ENCODE measurements at places on chromosomes 16 and 17.

- DNase-seq: no peak
Observed at GRCh38 chr16:24975428-24975889, 39.7 kb downstream of the ARHGAP17 start.

GRCh38 chr17:44502598-44503146 is 534 bp downstream of the GPATCH8 start:
- DNase-seq: no peak

DNA sequence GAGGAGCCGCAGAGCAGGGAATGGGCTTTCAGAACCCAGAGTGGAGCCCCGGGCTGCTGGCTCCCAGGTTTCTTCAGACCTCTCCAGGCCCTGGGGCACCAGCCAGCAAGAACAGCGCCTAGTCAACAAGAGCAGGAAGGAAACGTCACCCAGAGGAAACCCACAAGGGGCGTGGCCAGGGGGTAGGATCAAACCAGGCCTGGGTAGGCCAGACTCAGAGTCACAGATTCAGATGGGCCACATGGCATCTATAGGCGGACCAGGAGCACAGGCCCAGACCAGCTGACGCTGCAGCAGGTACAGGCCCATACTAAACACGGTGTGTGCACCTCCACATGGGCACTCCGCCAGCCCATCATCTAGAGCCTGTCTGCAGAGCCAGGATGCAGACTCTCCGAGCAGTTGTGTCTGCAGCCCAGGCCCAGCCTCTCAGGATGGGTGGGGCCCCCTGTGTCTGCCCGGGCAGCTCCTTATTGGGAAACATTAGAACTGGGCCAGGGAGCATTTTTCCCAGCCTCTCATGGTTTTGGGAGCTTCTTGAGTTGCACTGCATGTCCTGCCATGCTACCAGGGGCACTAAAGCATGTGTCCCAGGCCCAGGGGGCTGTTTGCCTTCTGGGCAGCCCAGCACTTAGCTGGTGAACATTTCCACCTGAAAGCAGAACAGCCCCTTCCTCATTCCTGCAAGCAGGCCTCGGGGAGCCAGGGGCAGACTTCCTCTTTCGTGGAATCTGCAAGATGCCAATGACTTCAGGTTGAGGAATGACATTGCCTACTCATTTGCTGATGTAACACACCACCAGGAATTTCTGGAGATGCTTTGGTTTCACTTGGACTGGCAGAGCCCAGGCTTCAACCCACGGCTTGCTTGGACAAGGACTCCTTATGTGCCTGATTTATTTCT is at the start of gene NLRP1:
NLRP1 (minus strand) TSS at position 127 of the 904 bp plus-strand sequence. CDS start 552 bp downstream, outside the sequence.
- DNase-seq: no peak

GRCh38 chr17:78048346-78049292 is 79.9 kb downstream of the TMC6 start:
- DNase-seq: peak; percentile 30

DNA sequence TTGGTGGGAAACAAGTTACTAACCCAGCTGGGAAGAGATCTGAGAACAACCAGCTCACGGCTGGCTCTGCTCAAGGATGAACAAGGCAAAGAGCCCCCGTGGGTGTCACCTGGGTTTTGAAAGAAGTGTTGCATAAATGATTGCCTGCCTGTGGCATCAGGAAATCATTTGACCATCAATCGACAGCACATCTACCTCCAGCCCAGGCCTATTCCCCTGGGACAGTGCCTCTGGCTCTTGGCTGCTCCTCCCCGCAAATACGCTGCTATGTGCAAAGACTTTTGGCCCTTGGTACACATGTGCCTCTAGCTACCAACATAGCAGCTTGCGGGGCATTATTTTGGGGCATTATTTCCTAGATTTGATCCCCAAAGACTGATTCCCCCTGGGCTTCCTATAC is 39.4 kb upstream of the SMPD3 start:
- DNase-seq: no peak

DNA sequence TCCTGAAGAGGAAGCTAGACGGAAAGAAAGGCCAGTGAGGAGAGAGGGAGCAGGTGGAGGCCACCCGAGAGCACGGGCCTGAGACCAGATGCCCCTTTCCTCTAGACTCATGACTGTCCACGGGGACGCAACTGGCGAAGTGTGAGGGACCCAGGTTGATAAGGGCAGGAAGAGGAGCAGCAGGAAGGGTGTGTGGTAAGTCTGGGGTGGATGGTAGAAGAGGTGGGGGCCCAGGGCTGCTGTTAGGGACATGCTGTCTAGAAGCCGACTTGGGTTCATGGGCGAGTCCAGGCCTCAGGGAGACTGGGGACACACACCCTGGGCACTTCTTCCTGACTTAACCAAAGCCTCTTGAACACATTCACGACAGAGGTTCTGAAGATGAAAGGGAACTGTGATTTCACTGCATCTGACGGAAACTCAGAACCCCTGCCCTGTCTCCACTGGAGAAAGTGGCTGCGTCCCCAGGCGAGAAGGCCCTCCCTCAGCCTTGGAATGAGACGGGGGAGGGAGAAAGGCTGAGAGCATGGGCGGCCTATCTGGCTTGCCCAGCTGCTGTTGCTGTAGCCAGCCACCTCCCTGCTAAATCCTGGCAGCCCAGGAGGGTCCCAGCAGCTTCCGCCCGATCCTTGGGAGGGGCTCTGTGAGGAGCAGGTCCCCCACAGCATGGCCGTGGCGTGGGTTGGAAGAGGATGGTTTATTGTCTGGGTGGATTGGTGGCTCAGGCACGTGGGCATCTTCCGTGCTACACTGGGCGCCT is 6.0 kb downstream of the HIC1 start:
- DNase-seq: no peak

DNA sequence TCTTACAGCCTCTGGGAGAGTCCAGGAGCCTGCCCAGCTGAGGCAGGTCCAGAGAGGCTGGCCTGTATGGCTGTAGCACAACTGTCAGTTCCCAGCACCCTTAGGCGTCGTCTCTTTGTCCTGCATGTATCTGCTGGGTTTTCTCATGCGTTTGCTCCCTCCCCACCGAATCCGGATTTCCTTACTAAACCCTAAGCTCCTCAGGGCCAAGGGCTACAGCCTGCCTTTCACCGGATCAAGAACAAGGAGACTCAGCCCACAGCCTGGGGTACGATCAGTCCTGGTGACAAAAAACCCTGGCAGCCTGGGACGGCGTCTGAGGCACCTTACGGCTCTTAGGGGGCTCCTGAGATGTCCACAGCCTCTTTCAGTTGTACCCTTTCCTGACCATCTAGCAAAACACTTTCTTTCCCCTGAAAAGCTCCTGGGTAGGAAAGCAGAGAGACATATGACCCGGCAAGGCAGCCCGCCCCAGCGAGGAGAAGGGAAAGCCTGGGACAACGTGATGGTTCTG is 12.2 kb downstream of the HIC1 start:
- no peak for DNase-seq

GRCh38 chr16:77613095-77613494 is 109.2 kb upstream of the NUDT7 start:
- no peak for DNase-seq

GRCh38 chr16:85162478-85163277 is 50.4 kb upstream of the CIBAR2 start:
- DNase-seq: no peak

DNA sequence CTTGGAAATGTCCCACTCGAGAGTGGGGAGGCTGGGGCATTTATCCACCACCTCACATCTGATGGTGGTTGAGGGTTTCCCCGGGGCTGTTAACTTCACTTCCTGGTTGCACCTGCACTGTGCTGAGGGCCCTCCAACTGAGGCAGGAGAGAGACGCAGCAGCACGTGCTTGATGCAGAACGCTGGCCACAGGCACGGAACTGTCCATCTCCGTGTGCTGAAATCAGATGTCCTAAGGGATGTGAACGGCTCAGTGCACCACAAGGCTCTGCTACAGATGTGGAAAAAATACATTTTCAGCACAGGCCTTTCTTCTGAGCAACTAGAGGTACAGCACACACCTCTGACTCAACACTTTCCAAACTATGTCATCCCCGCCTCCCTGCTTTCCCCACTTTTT is 114.8 kb upstream of the C16orf82 start:
- no peak for DNase-seq

DNA sequence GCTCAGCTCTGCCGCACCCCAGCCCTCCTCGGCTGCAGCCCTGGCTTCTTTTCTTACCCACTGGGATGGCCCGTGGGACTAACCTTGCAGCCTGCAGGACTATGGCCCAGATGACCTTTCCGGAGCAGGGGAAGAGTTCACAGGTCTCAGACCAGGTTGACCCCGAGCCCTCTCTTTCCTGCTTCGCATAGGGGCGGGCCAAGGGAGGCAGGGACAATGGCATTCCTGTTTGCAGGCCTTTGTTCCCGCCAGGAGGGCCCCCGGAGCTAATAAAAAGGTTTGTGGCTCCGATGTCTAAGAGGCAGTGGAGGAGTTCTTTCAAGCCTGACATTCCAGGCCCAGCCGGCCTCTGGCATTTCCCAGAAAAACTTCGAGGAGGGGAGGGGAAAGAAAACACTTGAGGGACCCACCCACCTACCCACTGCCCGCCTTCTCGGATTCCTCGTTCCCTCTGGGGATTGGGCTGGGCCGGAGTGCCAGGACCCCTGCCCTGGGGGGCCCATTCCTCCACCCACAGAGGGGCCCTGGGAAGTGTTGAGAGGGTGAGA is 5.8 kb upstream of the SOCS3 start:
- DNase-seq: no peak

DNA sequence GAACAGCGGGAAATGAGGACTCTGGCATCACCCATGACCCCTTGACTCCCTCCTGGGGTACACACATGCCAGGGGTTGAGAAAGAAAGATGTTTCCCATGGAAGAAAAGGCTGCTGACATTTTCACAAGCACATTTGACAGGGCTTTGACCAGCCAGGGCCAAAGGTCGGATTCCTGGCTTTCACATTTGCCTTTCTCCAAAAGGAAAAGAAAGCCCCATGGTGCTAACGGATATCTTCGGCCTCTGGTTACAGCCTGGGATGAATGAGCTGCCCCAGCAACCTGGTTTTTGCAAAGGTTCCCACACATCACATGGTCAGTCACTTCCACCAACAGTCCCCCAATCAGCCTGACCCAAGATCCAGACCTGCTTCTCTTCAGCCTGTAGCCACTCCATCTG is 478.2 kb upstream of the CDH11 start:
- no peak for DNase-seq

- DNase-seq: no peak
Observed at GRCh38 chr17:3009411-3009920, 53.9 kb downstream of the OR1D5 start.

DNA sequence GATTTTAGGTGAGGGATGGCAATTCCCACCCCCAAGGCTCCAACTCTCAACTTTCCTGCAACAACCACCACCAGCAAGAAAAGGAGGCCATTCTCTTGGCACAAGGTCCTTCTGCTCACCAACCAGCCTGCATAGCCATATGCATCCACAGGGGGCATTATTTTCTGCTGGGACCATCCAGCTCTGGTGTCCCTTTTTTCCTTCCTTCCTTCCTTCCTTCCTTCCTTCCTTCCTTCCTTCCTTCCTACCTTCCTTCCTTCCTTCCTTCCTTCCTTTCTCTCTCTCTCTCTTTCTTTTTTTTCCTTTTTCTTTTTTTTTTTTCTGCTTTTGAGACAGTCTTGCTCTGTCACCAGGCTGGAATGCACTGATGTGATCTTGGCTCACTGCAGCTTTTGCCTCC is 21.1 kb upstream of the COX10 start:
- no peak for DNase-seq

DNA sequence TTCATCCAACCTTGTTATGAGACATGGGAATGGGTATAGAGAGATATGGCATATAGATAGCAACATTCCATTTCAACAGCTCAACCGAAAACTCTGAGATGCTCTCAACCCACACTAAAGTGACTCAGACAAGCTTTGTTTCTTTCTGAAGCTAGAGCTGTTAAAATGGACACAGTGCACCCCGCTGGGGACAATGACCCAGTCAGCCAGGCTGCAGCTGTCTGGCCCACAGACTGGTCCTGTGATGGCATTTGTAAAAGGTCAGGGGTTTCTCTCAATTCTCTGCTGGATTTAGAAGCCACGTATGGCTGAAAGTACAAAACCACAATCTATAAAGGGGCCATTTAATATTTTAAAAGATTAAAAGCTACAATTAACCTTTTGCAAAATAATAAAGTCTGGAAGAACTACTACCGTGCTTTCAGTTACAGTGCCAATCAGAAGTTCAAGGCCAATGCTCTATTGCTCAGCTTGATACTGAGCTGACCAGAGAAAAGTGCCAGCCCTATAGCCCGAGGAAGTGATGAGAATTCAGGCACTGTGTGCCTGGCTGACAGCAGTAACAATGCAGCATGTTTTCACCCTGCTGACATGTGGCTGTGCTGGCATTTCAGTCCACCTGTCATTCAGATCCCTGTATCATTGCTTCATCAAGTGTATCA is 60.2 kb downstream of the TEX2 start:
- DNase-seq: no peak

- DNase-seq: peak; percentile 12
Observed at GRCh38 chr17:33520426-33521330, 227.6 kb upstream of the ASIC2 start.

DNA sequence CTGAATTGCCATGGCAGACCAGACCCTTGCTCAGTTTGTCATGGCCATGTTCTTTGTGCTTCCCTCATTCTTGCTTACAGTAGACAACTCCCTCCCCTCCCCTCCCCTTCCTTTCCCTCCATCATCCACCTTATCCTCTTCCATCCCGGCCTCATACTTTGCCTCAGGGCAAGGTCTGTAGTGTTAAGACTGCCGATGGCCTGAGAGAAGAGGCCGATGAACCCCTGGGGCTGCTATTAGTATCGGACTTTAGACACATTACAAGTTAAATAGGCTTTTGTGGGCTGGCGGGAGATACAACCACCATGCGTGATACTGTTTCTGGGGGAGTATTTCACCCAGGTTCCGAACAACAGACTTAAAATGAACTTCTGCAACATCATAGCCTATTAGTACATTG is 364.5 kb upstream of the ZFHX3 start:
- DNase-seq: no peak

- DNase-seq: no peak
Observed at GRCh38 chr17:27217631-27218030, 76.3 kb upstream of the WSB1 start.

- no peak for DNase-seq
Observed at GRCh38 chr16:85018529-85019236, 7.3 kb upstream of the ZDHHC7 start.

DNA sequence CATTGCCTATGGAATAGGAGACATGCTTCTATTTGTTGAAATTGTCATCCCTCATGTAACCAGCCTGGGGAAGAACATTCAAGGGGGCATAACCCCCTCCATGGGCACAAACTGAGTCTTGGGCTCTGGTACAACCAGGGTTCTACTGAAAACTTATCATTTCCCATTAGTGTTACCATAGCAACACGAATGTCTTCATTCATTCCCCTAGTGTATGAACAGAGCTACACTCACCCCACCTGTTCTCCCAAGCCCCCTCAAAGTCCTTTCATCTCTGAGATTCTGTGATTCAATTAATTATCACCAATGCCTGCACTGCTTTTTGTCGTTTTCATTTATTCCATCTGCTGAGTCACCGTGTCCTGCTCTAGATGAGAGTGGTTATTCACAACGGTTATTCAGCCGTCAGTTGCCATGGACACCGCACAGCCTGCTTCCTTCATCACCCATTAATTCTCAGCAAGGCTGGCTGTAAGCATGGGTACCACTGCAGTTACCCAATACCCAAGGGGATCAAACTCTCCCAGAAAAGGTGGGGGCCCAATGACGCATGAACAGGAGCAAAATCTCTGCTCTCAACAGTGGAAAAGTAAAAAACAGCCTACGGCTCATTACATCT is 1.6 kb upstream of the GAST start:
- no peak for DNase-seq

- no peak for DNase-seq
Observed at GRCh38 chr17:5687646-5688045, 103.3 kb upstream of the NLRP1 start.

GRCh38 chr17:8029121-8029520 is 9.7 kb upstream of the ALOX15B start:
- DNase-seq: no peak

Measured in hematopoietic multipotent progenitor cell treated with erythropoietin and hydrocortisone succinate and interleukin-3 and kit ligand, for 17 days (in vitro differentiated cells).